Hippocampal formation (tissue), 2 donors: ENCODE measurements at places on chromosomes 7 and 10.

DNA sequence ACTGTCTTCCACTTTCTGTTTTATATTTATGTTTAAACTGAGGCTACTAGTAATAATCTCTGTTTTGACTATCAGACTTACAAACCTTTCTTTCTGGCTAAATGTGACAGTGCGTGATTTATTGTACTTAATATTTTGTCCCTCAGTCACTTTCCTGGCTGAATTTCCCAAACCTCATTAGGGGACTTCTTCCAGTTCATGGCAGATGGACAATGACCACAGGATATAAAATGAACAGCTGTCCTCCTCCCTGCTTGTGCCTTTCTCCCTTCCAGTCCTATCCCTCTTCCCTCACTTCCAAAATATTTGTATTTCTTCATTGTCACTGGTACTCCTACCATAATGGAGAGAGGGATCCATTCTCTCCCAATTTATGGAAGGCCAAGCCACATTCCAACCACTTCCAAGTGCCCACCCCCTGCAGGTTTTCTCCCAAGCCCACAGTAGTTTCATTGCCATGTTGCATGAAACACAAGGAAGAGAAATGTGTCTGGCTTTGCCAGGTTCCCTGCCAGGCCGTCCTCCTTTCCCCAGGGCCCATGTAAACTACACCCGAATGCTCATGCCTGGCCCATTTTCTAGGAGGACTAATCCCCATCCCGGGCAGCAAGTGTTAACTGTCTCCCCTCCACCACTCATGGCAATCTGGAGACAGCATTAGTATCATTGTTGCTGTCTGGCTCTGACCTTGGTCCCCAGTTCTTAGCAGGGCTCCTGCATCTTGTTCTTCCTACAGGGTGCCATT, 269.5 kb upstream of the SLC26A5 start:
- no peak for DNase-seq

GRCh38 chr10:116126954-116127695, 145.9 kb downstream of the GFRA1 start:
- DNase-seq: no peak

GRCh38 chr7:23349484-23350157, 50.5 kb downstream of the MALSU1 start:
- no peak for DNase-seq

- DNase-seq: no peak
These were observed 31.3 kb upstream of the SHH start for GRCh38 chr7:155843426-155844018.

- DNase-seq: peak; percentile 42
These were observed 96.2 kb downstream of the C10orf105 start for GRCh38 chr10:71623098-71623985.

DNA sequence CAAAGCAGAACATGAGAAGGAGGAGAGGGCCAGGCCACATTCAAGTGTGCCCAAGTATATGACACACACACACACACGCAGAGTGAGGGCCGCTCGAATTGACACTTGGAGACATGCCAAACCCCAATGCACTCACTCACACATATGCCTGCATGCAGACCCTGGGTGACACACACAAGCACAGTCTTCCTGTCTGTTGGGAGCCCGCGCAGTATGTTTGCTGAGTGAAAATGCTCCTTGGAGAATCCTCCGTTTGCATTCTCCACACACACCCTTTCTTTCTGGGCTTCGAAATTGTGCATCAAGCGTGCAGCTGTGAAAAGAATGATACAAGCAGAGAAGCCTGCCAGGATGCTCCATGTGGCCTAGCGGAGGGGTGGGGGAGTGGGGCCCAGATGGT, 120.9 kb downstream of the PLXNA4 start:
- no peak for DNase-seq

DNA sequence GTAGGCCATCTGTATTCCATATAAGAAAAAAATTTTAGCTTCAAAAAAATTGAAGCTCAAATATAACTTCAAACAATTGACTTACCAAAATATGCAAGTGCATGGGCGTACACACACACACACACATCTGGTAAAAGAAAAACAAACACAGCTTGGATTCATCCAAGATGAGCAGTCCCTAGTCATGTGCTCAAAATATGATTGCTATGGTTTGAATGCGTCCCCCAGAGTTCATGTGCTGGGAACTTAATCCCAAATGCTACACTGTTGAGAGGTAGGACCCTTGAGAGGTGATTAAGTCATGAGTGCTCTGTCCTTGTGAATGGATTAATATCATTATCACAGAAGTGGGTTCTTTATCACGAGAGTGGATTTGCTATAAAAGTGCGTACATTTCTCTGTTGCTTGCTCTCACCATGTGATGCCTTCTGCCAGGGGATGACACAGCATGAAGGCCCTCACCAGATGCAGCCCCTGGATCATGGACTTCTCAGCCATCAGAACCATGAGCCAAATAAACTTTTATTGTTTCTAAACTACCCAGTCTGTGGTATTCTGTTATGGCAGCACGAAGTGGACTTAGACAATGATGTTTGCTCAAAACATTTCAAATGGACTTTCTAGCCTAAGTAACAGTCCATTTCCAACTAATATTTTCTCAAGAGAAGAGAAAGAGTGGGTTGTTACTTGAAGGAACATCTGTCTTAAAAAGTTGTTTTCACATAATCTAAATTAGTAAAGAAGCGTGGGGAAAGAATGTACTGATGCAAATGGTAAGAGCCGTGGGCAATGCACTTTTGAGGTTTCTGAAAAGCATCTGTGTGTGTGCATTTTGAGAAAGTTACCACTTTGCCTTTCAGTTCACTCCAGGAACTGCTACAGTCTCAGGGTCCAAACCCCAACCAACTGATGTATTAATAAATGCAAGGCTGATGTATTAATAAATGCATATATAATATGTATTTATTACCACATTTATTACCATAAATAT, 15.1 kb upstream of the SVIL start:
- DNase-seq: no peak

DNA sequence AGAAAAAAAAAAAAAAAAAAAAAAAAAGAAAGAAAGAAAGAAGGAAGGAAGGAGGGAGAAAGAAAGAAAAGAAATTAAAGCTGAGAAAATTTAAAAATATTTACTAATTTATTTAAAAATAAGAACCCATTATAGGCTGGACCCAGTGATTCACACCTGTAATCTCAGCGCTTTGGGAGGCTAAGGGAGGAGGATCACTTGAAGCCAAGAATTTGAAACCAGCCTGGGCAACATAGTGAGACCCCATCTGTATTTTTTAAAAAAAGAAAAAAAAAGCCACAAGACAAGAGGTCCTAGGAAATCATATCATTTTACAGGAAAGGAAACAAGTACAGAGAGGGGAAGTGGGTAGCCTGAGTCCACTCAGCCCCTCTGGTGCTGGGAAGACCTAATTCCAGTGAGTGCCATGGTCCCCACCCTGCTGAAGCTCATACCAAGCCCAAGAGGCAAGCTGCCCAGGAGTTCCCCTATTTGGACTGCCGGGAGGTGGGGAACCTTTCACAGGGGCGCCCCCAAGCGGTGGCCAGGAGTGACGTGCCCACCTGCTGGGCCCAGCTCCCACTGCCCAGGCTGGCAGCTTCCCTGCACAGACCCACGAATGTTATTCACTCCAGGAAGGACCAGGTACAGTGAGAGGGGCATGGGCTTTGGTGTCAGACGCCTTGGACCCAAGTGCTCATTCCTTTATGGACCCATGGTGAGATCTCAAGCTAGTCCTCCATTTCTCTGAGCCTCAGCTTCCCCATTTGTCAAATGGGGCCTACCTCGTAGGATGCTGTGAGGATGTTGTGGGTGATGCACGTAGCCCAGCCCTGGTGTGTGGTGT, 133.6 kb downstream of the ZMIZ1 start:
- no peak for DNase-seq

- no peak for DNase-seq
These were observed 17.0 kb downstream of the BCAP29 start for GRCh38 chr7:107596881-107597581.

DNA sequence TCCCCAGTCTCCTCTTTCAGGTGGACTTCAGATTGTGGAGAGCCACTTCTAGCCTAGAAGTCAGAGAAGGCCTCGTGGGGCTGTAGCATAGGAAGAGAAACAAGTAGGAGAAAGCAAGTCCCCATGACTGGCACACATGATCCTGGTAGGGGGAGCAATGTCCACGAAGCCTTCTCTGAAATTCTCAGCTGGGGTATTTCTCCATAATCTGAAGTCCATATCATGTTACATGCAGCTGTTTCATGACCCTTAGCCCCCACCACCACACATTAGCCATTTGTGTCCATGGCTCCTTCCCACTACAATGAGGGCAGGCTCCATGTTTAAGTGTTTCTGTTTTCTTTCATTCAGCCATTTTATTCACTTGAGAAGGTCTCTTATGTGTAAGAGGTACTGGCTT, 43.2 kb downstream of the LAMB4 start:
- DNase-seq: no peak

DNA sequence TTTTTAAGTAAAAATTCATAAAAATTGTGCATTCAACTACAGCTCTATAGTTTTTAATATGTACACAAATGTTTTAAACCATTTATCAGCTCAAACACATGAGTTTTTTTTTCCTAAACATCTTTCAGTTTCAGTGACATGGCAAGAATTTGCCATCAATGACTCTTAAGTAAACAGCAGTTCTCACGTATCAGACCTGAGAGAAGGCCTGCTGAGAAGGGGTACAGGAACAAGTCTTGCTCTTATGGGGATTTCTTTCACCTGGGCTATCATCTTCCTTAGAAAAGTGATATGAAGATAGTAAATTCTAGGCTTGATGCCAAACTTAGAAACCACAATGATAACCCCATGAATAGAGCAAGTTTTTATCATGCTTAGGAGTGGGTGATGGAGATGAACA, 467.8 kb downstream of the ARL4A start:
- DNase-seq: no peak

GRCh38 chr10:79390057-79390456, 42.8 kb downstream of the PPIF start:
- no peak for DNase-seq

GRCh38 chr7:158074896-158075632, 512.6 kb downstream of the PTPRN2 start:
- DNase-seq: no peak

GRCh38 chr10:94193466-94193924, 169.2 kb downstream of the NOC3L start:
- no peak for DNase-seq

GRCh38 chr7:143283381-143283780, 1.4 kb upstream of the TMEM139 start:
- no peak for DNase-seq

DNA sequence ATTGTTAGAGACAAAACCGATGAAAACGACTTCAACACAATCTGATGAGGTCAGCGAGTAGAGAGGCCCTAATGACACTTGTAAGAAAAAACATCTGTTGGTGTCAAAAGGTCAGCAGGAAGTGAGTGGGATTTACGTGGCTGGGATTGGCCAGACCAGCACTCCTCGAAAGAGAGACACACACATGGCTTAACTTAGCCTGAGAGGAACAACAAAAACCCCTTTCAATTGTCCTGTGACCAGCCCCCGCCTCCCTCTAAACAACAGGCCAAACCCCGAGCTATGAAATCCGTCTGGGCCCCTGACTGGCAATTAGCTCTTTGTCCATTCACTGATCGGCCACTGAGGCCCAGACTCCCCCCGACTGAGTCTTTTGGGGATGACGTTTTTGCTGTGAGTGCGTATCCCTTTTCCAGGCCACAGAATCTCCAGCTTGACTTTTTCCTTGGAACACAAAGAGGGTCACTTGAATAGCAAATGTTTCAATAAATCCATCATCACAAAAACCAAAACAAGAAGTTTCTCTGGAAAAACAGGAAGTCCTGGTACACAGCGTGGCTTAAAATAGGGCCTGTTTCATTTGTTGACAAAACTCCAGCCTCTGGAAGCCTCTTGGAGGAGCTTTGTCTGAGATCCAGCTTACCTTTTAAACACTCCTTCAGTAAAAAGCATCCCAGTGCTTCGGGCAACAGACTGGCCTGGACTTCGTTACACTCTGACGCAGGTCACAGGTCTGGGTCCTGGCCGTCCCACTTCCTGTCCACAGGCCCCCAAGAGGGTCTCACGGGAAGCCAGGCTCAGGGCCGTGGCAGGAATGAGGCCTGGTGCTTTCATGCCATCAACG, 103.0 kb downstream of the CTBP2 start:
- DNase-seq: peak; percentile 93

GRCh38 chr7:94391726-94392392, 2.8 kb upstream of the COL1A2 start:
- DNase-seq: no peak

DNA sequence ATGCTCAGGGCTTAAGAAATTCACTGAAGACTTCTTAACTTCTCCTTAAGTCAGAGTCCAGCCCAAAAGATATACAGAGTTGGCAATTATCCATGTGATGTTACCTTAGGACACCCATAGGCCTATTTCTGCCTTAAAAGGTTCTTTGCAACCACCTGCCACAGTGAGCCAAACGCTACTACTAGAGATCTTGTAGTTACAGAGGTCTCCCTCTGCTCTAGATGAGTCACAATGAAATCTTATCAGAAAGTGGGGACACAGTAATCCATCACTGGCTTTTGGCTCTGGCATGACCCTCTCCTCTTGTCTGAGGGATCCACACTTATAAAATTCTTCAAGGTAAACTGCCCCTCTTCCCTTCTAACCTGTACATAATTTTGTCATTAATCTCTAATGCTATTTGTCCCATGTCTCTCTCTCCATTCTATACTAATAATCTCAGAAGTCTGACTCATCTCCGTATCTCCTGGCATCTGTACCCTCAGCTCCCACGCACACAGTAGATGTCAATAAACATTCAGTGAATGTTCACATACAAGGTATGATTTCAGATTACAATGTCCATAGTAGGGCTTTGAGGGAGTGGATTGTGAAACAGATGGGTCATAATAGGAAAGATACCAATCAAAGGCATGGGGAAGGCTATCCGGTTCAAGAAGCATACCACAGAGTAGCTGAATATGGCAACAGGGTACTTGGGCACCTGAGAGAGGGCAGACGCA, 112.1 kb downstream of the SGMS1 start:
- no peak for DNase-seq

- DNase-seq: no peak
These were observed 972 bp downstream of the ORC5 start for GRCh38 chr7:104206841-104207240.

DNA sequence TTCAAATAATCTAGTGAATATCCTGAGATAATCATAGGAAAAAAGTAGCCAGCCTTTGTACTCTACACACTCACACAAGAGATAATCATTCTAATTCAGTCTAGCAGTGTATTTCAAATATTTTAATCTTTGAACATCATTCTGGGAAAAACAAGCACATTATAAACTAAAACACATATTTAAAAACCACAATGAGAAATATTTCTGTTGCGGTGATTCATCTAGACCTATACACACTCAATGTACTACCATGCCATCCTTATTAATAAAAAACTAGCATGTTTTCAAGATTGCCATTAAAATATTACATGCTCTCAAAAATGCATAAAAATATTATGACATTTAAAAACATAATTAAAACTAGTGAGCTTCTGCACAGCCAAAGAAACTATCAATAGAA, 11.8 kb downstream of the COG5 start:
- DNase-seq: no peak

GRCh38 chr7:143038635-143039034, 11.7 kb upstream of the OR9A2 start:
- DNase-seq: no peak
